Stimulated activated CD8-positive, alpha-beta memory T cell treated with anti-CD3 and anti-CD28 coated beads, Interleukin-4, amount 100 ng/mL, for 1 hour (primary cell): ENCODE measurements at places on chromosomes 11 and 22.

DNA sequence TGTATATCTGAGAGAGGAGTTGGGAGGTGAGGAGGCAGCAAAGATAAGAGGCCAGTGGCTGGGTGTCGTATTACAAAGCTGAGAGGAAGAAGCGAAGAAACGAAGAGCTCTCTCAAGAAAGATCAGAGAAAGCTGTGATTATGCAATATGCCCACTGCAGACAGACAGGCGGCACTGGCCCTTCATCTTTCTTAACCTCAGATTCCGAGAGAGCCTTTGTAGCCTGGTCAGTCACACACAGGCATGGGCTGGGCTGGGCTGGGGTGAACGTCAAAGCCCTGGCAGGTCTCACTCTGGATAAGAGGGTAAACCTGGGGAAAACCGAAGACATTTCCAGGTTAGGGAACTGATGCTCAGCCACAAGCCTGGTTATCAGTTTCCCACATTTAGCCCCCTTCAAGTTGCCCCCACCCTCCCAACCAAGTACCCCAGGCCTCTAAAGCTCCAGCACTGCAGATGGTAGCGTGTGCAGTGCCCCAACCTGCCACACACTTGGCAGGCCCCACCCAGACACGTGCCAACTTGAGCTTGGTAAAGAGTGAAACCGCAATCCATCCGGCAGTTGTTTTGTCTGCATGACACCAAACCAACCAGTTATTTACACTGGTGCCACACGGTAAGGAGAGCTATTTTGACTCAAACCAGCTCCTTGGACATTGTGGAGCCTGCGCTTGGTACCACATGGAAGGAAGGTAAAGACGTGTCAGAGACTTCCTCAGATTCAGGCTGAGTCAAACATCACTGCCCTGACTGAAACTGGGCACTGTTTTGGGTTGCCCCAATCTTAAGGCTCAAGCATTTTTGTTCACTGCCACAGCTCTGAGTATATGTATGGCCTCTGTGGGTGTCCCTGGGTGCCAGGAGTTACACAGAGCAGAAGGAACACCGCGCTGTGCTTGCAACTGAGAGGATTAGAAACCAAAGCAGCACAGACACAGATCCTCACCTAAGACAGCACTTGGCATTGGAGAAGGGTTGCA lies 135.9 kb downstream of the FDX1 start:
- no peak for DNase-seq

- DNase-seq = no peak
These were observed 13.4 kb downstream of the EPS8L2 start for GRCh38 chr11:719214-720016.

- DNase-seq = no peak
These were observed 5.3 kb downstream of the CSF2RB start for GRCh38 chr22:36918586-36919284.

- no peak for DNase-seq
These were observed 31.9 kb downstream of the RRAS2 start for GRCh38 chr11:14327116-14327515.

DNA sequence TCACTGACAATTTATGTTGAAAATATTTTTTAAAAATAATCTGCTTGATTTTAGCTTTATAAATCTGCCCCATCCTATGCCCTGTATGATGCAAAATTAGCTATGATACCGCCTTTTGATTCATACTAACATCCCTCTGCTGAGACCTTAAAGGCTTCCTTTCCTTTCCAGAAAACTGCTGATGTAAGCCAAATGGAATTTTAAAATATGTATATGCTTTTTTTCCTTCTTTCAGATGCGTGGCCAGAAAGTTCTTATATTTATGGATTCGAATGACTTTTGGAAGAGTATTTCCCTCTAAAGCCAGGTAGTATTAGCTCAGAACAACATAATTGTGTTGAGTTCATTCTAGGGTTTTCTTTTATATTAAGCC lies 34.5 kb downstream of the SFI1 start:
- DNase-seq = no peak

DNA sequence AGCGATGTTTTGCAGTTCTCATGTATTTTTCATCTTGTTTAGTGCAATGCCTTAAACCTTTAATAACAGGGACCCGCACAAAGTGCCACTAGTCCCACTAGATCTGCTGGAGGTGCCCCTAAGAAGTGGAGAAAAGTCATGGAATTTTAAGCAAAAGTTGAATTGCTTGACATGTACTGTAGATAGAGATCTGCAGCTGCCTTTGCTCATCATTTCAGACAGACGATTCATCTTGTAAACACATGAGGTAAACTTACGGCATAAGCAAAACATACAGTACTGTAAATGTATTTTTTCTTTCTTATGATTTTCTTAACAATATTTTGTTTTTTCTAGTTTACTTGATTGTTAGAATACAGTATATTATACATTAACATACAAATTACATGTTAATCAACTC lies 295.6 kb downstream of the CASP12 start:
- DNase-seq = no peak

- DNase-seq = no peak
These were observed 167.5 kb downstream of the KIRREL3 start for GRCh38 chr11:126833065-126833464.

DNA sequence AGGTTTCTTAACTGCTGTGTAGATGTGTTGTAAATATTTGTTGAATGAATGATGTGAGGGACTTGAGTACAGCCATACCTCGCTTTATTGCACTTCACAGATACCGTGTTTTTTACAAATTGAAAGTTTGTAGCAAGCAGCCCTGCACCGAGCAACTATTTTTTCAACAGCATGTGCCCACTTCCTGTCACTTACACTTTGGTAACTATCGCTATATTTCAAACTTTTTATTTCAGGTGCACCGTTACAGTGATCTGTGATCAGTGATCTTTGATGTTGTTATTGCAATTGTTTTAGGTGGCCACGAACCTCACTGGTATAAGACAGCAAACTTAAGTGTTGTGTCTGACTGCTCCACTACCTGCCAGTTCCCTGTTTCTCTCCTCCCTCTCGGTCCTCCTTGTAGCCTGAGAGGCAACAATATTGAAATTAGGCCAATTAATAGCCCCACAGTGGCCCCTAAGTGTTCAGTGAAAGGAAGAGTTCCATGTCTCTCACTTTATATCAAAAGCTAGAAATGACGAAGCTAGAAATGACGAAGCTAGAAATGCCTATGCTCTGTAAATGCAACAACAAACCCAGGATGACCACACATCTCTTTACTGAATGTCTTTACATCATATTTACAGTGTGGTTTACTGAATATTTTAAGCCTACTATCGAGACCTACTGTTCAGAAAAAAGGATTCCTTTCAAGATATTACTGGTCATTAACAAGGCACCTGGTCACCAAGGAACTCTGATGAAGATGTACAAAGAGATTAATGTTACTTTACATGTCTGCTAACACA lies 1.0 kb downstream of the SFI1 start:
- no peak for DNase-seq
